EL (cell line): ENCODE measurements at places on chromosomes 3 and 15.

DNA sequence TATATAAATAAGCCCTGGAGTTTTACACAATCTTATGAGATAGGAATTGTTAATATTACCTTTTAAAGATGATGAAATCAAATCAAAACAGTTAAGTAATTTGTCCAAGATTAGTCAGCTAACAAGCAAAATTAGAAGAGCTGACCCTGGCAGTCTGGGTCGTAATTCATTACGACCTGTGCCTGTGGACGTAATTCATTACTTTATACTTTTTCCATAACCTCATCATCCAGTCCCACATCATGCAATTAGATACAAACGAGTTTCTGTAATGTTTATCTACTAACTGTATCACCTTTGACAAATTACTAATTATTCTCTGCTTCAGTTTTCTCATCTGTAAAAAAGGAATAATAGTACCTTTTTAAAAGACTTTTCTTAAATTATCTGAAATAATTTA lies 665.9 kb downstream of the ZBBX start:
- DNase-seq = no peak

GRCh38 chr3:132598181-132598580 lies 1.1 kb downstream of the ACKR4 start:
- no peak for DNase-seq

DNA sequence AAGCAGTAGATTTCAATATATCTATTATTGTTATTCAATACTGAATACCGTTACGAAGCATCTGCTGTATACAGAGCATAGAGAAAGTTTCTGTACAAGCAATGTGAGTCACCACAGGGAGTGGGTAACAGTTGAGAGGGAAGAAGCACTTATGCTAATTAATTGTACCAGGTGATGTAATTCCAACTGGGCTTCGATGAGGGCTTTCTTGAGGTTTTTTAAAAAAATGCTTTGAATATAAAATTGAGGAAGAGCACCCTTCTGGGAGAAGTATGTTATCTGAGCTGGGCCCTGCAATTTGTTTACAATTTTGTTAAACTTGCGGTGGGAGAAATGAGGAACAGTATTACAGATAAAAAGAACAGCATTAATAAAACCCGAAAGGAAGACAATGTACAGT lies 197.9 kb downstream of the TPRG1 start:
- no peak for DNase-seq

DNA sequence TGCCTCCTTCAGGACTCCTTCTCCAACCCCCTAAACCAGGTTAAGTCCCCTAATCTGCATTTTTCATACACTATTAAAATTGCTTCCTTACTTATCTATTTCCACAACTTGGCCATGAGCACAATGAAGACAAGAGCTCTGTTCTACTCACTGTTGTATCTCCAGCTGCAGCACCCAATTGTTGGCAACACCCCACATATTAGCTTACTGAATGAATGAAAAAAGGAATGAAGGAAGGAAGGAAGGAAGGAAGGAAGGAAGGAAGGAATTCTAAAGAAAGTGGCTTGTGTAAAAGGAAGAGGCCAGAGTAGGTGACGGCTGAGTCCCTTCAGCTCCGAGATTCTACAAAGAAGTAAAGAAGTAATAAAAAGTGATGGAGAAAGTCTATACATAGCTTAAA lies 444.7 kb downstream of the ERC2 start:
- DNase-seq = no peak

GRCh38 chr3:47961815-47962606 lies 54.2 kb downstream of the MAP4 start:
- peak; percentile 26 for DNase-seq

DNA sequence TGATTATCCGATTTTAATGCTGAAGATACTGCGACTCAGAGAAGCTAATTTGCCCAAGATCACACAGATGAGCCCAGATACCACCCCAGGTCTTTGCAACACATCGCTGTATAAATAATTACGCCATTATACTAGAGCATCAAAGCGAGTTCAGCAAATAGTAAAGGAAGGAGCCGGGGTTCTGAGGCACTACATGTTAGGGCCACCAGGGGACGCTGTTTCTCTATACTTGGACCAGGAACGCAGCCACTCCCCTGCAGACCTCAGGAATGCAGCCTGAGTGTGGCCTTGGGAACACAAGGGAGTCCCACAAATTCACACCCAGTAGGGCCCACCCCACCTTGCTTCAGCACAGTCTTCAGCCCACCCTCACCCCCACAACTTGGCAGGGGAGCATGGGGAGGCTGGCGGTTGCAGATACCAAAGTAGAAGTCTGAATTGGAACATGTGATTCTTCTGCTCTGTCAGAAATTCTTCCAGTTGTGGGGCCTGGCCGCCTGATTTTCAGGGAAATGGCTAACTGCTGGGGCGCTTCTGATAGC lies 57.8 kb upstream of the RYK start:
- peak; percentile 85 for DNase-seq

GRCh38 chr15:75684648-75685047 lies 28.0 kb downstream of the CSPG4 start:
- DNase-seq = no peak

DNA sequence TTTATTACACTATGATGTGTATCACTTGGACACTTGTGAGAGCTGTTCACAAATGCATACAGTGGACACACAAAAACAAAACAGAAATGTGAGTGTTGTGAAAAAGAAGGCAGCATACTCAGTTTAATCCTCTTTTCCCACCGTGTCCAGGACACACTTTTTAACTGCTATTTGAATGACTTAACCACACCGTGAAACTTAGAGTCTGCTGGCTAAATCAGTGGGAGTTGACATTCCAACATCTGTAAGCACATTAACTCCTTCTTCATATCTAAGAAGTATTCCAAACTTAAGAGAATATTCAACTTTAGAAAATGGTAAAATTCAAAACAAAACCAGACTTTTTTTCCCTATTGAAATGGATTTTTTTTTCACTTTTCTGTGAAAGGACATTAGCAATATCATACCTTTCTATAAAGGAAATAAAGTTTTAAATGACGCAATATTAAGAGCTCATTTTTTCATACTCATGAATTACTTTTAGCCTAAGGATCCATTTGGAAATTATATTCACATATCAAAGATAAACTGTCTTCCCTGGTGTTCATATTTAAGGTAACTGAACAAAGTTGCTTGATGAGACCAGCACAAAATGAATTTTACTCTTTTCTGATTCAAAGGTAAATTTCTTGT lies 316.6 kb downstream of the RBMS3 start:
- DNase-seq = no peak

GRCh38 chr15:31302778-31303725 lies 23.6 kb upstream of the KLF13 start:
- no peak for DNase-seq

GRCh38 chr3:114650808-114651207 lies 357.0 kb downstream of the TIGIT start:
- DNase-seq = peak; percentile 65

- no peak for DNase-seq
Measured at GRCh38 chr15:40902605-40903561, 8.6 kb downstream of the VPS18 start.

- no peak for DNase-seq
Measured at GRCh38 chr15:29569533-29570092, 252.7 kb downstream of the TJP1 start.

DNA sequence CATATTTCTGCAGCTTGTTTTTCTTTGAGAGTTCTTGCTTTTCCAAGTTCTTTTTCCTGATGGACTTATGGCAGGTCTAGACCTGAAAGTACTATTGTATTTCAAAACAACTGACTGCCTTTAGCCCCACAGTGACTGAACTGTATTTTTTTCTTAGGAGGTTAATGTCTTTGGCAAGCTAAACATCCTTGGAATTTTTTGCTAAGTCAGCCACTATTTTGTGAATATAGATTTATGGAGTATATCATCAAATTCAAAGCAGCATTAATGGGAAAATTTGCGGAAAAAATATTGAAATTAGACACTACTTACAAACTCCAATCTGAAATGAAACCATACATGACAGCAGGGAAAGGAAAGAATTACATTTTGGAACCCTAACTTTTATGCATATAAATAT lies 8.6 kb downstream of the PIK3CA start:
- DNase-seq = no peak

DNA sequence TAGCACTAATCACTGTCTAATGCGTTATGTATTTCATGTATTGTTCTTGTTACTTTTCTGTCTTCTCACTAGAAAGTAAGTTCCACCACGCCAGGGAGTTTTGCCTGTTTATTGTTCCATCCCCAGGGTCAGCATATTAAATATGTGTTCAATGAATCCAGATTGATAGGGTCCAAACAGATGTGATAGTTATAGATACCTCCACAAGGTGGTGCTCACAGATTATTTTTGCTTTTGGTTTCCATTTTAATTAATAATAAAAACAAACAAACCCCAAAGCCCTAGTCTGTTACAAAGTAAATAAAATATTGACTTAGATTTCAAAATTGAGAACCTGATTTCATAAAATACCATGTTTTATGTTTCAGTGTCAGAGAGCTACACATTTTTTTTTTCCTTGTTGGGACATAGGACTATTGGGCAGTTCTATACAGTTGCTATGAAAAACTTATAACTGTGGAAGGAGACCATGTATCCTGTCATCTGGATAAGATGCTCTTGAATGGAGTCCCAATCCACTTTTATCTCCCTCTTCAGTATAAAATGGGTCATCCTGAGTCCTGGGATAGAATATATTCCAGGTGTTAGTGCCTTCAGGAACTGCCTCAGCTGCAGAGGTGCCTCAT lies 12.4 kb downstream of the OTOL1 start:
- DNase-seq = peak; percentile 20

DNA sequence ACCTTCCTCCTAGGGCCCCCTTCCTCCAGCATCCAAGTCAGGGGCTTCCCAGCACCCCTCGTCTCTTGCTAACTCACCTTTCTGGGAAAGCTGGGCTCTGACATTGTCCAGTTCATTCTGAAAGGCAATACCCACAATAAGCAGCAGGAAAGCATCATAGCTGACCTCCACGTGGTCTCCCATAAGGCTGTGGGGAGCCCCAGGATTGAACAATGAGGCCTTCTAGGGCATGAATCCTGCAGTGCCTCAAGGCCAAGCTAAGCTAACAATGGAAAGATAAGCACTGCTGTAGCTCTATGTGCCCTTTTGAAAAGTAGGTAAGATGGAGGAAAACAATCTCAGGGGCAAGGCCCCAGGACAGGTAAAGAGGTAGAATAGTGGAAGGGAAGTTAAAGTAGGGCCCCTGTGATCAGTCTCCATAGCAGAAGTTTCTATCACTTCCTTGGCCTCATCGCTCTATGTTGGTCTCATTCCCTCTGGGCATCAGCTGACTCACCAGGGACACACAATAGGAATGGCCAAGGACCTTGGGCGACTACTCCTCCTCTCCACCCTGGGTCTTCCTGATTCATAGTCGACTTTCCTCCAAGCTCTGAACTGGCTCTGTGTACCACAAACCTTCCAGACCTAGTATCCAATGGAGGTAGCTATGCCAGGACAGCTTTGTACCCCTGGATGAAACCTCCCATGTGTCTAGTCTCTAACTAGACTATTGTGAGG lies 11.7 kb downstream of the TRAIP start:
- peak; percentile 51 for DNase-seq

- peak; percentile 92 for DNase-seq
Measured at GRCh38 chr3:13215940-13216546, 142.8 kb upstream of the IQSEC1 start.

- no peak for DNase-seq
Measured at GRCh38 chr3:65483480-65483879, 555.2 kb downstream of the MAGI1 start.

- DNase-seq = no peak
Measured at GRCh38 chr3:127041933-127042332, 59.0 kb downstream of the PLXNA1 start.

DNA sequence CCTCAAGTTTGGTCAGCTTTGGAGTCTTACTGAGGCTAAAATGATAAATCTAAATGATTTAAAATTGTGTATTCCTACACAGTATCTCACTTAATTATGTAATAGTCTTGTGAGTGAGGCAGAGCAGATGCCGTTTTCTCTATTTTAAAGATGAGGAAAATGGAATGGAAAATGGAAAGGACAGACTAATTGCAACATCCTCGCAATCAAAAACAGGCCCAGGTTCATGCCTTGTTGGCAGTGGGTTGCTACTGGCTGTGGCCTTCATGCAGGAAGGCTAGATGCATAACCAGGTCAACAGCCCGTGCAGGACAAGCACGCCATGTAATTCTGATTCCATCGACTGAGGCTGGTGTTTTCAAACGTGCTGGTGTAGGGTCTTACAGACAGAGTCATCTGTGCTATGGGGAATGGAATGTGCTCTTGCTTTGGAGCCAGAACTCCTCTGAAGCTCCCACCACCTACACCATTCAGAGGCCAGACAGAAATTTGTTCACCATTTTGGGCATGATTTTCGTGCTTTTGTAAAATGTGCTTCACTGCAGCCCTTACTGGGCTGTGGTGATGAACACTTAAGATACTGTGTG lies 37.9 kb downstream of the MLH1 start:
- no peak for DNase-seq

DNA sequence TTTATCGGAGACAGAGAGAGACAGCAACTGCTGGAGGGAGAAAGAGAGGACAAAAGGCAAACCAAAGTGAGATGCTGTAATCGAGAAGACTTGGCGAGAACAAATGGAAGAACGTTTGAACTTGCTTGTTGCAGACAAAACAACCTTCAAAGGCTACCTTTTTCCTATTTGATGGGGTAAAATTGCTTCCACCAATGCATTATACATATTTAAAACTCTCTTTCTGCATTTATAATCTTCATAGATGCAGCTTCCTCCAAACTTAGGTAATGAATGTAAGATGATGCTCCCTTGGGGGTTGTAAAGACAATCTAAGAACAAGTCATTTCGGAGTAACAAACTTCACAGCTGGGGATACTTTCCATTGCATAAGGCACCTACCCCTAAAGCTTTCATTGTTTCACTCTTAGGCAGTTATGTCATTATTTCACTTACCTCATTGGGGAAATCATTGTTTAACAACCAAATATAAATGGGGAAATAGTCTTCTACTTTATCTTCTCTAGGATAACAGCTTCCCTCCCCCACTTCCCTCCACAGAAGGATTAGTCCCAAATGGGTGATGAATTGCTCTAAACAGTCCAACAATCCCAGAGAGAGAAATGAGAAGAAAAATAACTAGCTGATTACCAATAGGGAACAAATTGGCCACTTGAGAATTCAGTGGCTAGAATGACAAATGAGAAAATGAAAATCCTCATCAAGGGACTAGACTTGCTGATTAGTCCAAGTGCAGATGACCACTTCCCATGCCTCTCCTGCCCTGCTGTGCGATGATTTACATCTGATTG lies 269.8 kb upstream of the ADAMTS9 start:
- no peak for DNase-seq

- no peak for DNase-seq
Measured at GRCh38 chr3:151421938-151422337, 37.4 kb upstream of the P2RY12 start.

GRCh38 chr3:68032209-68032608 lies 377.8 kb upstream of the SUCLG2 start:
- no peak for DNase-seq

- no peak for DNase-seq
Measured at GRCh38 chr3:13200465-13200864, 127.2 kb upstream of the IQSEC1 start.
